ENCODE measurements at places on chromosomes 11 and 22.
A peak's percentile ranks its signal among the peaks of the same experiment; 100 is the strongest.

GRCh38 chr22:23580576-23581259 lies 628 bp upstream of the IGLL1 start:
- no peak for DNase-seq

- DNase-seq: no peak
Measured at GRCh38 chr22:32896891-32897290, 95.4 kb downstream of the TIMP3 start.

- DNase-seq: no peak
Measured at GRCh38 chr22:36579441-36579840, 50.5 kb upstream of the EIF3D start.

- DNase-seq: peak; percentile 51
Measured at GRCh38 chr11:36088266-36088972, 144.6 kb downstream of the LDLRAD3 start.

DNA sequence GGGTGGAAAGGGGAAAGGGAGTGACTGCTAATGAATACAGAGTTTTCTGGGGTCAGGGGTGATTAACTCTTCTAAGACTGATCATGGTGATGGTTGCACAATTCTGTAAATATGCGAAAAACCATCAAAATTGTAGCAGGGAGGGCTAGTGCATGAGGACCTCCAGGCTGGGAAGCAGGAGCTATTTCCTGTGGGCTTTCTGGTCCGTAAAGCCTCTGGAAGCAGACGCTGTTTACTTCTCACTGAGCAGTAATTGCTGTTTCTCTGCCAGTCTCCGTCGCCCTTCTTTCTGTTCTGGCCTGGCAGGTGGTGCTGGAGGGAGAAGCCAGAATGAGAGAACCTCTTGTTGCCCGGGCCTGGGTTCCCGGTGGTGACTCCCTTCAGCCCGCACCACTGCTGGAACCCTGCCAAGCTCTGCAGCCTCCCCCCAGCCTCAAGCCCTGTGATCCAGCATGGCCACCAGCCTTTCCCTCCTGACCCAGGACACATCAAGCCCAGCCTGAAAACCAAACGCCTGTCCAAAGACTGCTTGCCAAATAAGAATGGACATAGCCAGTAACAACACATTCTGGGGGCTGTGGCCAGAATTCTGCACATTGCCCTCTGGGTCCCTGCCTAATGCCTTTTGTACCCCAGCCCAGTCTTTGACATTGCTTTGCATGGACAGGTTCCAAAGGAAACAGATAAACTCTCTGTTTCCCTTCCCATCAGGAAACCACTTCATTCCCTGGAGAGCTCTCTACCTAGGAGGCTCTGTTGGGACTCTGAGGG lies 201.0 kb upstream of the NAV2 start:
- DNase-seq: no peak

DNA sequence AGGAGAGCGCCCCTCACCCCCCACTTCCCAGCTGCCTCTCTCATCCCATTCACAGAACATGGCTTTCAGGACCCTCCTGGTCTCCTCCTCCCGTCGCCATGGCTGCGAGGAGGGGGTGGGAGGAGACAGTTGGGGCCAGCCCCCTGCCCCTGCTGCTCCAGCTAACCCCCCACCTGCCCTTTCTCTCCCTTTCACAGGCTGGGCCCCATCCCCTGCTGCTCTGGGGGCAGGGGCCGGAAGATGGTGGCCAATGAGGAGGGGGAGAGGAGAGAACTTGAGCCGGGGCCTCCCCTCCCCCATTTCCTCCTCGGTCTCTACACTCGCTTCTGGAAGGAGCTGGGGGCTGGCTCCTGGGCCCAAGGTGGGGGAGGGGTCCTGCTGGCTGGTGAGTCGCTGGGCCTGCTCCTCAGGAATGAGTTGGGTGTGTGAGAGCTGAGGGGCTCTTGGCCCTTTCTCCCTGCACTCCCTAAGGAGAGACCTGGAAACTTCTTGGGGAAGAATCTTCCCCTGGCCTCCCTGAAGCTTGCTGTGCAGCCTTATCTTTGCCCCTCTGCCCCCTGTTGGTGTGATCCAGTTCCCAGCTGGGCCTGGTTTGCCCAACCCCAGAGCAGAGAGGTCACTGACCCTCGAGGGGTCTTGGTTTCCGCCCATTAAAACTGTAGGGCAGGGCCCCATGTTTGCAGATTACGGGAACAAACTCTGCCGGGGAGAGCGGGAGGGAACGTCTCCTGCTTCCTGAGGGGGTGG lies 10.2 kb downstream of the YPEL4 start:
- peak; percentile 70 for DNase-seq

GRCh38 chr22:30838111-30838510 lies 130.5 kb downstream of the MORC2 start:
- no peak for DNase-seq

GRCh38 chr11:86978247-86978646 lies 23.1 kb upstream of the FZD4 start:
- no peak for DNase-seq

DNA sequence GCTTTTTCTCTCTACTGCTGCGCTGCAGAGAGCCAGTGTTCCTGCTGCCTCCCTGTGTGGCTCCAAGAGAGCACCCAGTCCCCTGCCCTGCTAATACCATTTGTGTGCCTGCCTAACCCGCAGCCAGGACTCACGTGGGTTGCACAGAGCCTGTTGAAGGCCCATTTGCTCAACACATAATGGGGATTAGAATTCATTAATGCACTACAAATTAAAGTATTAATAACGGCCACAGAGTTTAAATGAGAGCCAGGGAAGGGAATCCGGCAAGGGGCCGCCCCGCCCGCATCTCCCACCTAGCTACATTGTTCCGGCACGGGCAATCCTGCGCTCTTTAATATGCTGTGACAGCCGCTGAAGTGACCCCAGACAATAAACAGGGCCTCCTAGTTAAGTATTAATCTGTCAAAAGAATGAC lies 211.3 kb downstream of the NXPE2 start:
- DNase-seq: no peak

DNA sequence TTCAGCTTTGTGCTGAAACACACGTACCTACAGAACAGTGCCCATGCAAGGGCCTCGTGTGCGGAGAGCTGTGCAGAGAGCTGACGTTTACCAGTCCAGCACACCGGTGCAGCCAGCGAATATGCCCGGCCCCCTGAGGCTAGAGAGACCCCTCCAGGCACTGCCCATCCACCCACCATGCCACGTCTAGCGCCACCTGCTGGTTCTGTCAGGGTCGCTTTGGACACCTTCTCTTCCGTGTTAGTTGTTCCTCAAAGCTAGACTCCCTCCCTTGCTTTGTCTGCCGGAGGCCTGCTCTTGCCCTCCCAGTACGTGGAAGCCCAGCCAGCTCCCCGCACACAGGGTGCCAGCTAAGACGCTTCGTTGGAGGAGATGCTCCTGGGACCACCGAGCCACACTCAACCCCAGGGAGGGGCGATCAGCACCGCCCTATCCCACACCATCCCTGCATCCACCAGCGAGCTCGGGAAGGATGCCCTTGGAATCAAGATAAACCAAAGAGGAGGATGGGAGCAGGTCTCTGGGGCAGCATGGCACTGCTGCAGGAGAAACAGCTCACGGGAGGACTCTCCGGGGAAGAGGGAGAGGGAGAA lies 43.4 kb downstream of the CPT1A start:
- DNase-seq: peak; percentile 25

DNA sequence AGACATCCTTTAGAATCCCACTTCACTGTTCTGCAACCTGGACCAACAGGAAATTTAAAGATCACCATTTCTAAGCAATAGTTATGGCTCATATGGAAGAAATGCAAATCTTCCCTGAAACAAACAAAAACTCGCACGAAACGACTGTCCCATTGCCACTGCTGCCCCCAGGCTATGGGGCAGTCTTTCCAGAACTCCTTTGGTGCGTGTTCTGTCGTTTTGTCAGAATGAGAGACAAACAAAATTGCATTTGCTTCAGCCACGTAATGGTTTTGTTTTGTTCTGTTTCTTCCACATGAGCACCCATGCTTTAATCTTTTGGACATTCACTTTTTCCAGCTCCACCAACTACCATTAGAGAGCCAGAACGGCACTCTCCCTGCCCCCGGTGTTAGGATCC lies 10.8 kb upstream of the FBLN1 start:
- DNase-seq: peak; percentile 77

DNA sequence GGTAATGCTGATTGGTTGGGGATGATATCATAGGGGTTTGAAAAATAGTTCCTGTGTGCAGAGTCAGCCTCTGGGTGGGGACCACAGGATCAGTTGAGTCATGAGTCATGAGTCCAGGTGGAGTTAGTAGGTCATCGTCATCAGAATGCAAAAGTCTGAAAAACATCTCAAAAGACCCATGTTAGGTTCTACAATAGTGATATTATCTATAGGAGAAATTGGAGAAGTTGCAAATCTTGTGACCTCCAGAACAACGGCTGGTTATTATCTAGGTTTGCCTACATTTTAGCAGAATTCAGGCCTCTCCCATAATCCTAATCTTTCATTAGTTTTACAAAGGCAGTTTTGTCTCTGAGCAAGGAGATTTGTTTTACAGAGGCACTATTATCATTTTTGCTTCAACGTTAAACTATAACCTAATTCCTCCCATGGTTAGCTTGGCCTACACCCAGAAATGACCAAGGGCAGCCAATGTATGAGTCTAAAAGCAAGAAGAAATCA lies 38.9 kb downstream of the MS4A2 start:
- DNase-seq: no peak

- DNase-seq: peak; percentile 56
Measured at GRCh38 chr11:68509066-68509465, 48.5 kb downstream of the PPP6R3 start.

- no peak for DNase-seq
Measured at GRCh38 chr22:28299753-28300152, 379.9 kb downstream of the TTC28 start.
